Thymus (tissue), 14 donors: ENCODE measurements at places on chromosomes 16 and 17.

DNA sequence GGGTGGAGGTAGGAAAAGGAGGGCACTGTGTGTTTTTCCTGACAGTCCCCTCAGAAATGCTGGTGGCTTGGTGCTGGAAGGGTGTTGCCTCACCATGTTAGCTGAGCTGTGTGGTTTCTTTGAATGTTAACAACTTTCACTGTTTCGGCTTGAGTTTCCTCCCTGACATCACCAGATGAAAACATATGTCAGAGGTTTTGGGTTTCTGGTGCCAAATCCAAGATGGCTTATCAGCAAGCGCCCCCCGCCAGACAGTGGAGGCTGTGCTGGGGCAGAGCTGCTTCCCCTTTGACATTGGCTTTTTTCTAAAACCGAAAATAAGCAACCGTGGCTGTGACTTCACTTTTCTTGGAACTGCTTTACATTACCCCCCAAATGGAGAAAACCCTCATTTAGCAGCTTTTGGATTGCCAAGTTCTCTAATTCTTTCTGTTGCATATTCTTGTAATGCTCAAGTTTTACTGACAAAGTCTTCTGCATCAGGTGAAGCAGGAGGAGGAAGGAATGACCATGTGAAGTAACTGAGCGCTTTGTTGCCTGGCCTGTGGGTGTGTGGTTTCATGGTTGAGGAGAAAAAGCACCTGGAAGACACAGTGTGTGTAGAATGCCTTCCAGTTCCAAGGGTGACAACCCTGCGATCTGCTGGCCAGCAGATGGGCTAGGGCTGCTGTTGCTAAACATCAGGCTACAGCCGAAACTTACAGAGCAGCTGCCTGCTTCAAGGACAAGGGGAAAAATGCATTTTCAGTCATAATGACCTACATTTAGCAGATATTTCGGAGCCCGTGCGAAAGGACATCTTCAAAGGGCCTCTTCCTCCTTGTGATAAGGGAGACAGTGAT, 9.7 kb downstream of the RMI2 start:
- peaks cover 72% of the 10 kb centered on the region for H3K4me1 ChIP-seq
- H3K27me3 ChIP-seq: no peaks in the 10 kb centered on the region
- peak overlapping the region; percentile 98 for H3K27ac ChIP-seq
- peak overlapping the region; percentile 37 for H3K4me3 ChIP-seq
- peaks cover 14% of the 10 kb centered on the region for H3K36me3 ChIP-seq
- peak; percentile 74 for DNase-seq

DNA sequence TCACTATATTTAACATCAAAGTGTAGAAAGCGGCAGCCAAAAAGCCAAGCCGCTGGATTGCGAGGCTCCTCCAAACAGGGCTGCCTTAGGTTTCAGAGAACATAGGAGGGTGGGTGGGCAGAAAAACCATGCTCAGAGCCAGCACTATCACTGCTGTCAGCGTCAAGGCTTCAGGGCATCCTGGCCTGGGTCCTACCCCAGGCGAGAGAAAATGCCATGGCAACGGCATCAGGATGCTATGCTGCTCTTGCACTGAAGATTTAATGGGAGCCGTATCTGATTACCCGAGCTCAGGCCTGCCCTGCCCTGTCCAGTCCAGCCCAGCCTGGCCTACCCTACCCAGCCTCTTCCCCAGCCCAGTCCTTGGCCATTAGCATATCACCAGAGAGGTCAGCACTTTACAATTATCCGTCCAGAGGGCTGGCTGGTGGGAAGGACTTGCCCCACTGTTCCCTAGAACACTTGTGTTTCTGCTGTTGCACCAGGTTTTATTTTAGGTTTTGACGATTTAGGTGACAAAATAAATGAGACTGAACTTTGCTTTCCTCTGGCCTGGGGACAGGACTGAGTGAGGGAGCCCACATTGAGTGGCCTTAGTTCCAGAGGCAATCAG, 61.1 kb downstream of the TOM1L2 start:
- no peaks in the 10 kb centered on the region for H3K27me3 ChIP-seq
- H3K27ac ChIP-seq: no peak overlapping the region
- H3K36me3 ChIP-seq: no peaks in the 10 kb centered on the region

DNA sequence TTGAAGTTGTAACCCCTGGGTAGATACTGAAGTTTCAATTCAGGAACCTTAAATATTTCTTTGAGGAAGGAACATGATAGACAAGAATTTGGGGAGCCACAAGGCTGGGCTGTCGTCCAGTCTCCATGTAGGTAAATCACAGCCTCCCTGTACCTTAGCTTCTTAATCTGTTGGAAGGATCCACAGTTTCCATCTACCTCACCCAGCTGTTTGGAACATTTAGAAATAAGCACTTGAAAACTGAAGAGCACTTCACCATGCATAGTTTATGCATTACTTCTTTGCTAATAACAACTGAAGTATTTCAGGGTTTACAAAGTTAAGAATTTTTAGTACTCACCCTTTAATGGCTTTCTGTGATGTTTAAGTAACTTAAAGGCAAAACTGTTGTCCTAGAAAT, 17.2 kb downstream of the TXNDC11 start:
- no peak overlapping the region for H3K4me3 ChIP-seq
- no peak for DNase-seq
- peaks cover 54% of the 10 kb centered on the region for H3K36me3 ChIP-seq
- no peak overlapping the region for H3K27ac ChIP-seq

DNA sequence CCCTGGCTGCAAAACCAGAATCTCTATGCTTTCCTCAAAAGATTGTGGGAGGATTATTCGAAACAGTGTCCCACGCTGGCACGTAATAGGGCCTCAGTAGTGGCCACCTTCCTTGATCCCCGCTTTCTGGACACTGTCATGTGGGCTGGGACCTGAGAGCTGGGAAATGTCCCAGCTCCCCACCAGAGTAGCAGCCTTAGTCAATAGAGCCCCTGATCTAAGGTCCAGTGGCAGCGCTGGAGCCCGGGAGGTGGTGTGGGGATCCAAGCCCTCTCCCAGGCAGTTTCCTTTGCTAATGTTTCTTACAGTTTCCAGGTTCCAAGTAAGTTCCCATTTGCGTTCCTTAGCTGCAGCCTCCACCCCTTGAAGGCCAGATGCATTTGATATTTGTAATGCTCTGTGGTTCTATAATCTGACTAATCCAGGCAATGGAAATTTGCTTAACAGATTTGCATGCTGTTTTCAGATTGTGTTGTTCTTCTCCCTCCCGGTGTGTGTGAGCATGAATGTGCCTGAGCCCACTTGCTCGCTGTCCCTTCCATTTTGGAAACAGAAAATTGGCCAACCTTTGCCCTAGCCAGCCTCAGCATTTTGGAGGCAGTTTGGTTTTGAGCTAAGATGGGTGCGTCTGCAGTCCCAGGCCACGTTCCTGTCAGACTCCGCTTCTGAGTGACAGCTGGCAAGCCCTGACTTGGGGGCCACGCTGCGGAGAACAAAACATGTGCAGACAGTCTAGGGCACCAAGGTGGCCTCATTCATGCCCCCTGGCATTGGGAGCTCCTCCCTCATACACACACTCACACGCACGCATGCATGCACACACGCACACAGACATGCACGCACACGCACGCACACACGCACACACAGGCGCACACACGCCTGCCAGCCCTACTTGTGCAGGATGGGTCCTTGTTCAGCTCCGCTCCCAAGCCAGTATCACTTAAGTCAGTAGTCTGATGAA, 69.4 kb downstream of the CCDC182 start:
- no peaks in the 10 kb centered on the region for H3K27me3 ChIP-seq
- H3K27ac ChIP-seq: peak overlapping the region; percentile 4
- no peak for DNase-seq
- peaks cover 57% of the 10 kb centered on the region for H3K36me3 ChIP-seq

- no peak for DNase-seq
- peaks cover 6% of the 10 kb centered on the region for H3K36me3 ChIP-seq
- no peak overlapping the region for H3K4me3 ChIP-seq
- no peaks in the 10 kb centered on the region for H3K27me3 ChIP-seq
Observed at GRCh38 chr16:27341549-27341948, 27.8 kb downstream of the IL4R start.

DNA sequence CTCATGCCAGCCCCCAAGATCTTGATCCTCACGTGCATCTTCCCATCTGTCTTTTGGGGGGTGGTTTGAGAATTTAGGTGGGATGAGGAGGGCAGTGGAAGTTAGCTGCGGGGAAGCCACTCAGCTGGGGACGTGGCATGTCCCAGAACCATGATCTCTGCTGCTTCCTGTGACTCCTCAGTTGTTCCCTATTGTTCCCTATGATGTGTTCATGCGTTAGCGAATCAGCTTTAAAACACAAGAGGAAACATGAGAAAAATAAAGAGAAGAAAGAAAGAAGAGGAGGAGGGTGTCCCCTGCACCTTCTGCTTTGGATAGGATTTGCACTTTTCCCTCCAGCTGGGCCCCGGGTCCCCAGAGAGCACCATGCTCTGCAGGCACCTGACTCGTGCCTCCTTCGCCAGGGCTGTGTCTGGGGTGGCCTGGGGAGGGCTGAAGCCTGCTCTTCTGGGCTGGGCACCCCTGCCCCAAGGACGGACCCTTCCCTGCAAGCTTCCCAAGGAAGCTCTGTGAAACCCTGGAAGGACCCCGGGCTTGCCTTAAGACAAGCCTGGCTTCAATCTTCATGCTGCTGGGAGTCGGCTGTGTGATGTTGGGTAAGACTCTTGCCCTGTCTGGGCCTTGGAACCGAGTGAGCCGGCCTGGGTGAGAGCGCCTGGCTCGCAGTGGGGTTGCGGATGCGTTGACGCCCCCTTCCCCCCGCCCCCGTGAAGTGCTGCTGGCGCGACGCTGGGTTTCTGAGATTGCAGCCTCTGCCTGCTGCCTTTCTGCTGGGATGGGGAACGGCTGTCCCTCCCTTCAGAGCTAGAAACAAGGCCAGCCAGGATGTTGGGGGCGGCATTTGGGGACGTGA, 62.8 kb upstream of the CIBAR2 start:
- no peak overlapping the region for H3K4me3 ChIP-seq
- peaks cover 55% of the 10 kb centered on the region for H3K27me3 ChIP-seq
- no peak overlapping the region for H3K27ac ChIP-seq
- peaks cover 36% of the 10 kb centered on the region for H3K4me1 ChIP-seq
- no peaks in the 10 kb centered on the region for H3K36me3 ChIP-seq
- DNase-seq: no peak

GRCh38 chr16:68252383-68252782, 7.2 kb downstream of the PLA2G15 start:
- peaks cover 68% of the 10 kb centered on the region for H3K36me3 ChIP-seq
- peaks cover 83% of the 10 kb centered on the region for H3K4me1 ChIP-seq
- no peaks in the 10 kb centered on the region for H3K27me3 ChIP-seq
- no peak overlapping the region for H3K4me3 ChIP-seq
- peak overlapping the region; percentile 96 for H3K27ac ChIP-seq

DNA sequence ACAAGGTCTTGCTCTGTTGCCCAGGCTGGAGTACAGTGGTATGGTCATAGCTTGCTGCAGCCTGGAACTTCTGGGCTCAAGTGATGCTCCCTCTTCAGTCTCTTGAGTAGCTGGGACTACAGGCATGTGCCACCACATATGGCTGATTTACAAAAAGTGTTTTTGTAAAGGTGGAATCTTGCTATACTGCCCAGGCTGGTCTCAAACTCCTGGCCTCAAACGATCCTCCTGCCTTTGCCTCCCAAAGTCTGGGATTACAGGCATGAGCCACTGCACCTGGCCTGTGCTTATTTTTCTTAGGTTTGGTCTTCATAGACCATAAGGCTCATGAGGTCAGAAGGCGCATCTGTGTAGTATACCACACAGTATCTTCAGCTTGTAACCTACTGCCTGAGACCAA, 5.3 kb downstream of the CLEC19A start:
- no peaks in the 10 kb centered on the region for H3K27me3 ChIP-seq
- DNase-seq: no peak
- H3K36me3 ChIP-seq: no peaks in the 10 kb centered on the region
- H3K4me1 ChIP-seq: no peaks in the 10 kb centered on the region
- no peak overlapping the region for H3K4me3 ChIP-seq

DNA sequence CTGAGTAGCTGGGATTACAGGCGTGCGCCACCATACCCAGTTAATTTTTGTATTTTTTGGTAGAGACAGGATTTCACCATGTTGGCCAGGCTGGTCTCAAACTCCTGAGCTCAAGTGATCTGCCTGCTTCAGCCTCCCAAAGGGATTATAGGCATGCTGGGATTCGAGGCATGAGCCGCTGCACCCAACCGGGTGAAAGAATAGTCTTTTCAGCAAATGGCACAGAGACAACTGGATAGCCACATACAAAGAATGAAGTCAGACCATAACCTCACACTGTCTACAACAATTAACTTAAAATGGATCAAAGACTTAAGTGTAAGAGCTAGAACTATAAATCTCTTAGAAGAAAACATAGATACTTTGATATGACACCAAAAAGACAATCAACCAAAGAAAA, 67.6 kb downstream of the TBC1D16 start:
- no peaks in the 10 kb centered on the region for H3K27me3 ChIP-seq
- no peak for DNase-seq
- no peaks in the 10 kb centered on the region for H3K4me1 ChIP-seq
- no peak overlapping the region for H3K4me3 ChIP-seq

DNA sequence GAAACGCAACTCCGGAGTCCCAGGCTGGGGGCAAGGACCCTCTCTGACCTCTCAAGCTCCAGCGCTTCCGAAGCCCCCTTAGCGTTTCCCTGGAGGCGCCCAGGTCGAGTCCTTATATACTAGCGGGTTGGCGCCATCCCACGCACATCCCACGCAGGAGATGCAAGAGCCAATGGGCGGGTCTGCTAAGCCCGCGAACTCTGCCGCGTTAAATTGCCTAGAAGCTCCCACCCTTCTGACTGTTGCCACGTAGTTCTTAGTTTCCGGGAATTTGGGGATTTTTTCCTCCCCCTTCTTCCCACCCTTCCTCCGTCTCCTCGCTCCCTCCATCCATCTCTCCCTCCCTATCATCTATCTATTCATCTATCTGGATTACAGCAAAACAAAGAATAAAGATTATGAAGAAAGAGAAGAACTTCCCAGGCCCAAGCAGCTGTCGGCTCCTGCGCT, at the start of gene SLFN11:
TSS of gene SLFN11 (minus strand) at position 88 of the 450 bp plus-strand sequence. CDS start 9,814 bp downstream, outside the sequence.
- H3K27ac ChIP-seq: peak within 1 kb of the TSS; percentile 79
- no peaks in the 10 kb centered on the region for H3K36me3 ChIP-seq
- H3K27me3 ChIP-seq: no peaks in the 10 kb centered on the region
- H3K4me1 ChIP-seq: peaks cover 8% of the 10 kb centered on the region
